ENCODE measurements at places on chromosomes 16 and 17. TPM values are rescaled to one million over a fixed set of nuclear protein-coding genes. Genes with fewer than 3 reads are reported as not detected.

Gene KRTAP4-9
- total RNA-seq: not detected

Gene PYY
- total RNA-seq: not detected

Gene SCGB1C2
- total RNA-seq: not detected

Gene CACNG5
- total RNA-seq: not detected

Gene SSTR5
- 0.38 TPM for total RNA-seq

Gene ELAC2
- 67.3 TPM for total RNA-seq

Gene SPNS2
- total RNA-seq: 45.6 TPM

Gene KRTAP9-2
- not detected for total RNA-seq

Gene FOXK2
- total RNA-seq: 18.0 TPM

Gene TMEM97
- 32.0 TPM for total RNA-seq

Gene TPSD1
- total RNA-seq: not detected

Gene XAF1
- 1.5 TPM for total RNA-seq

Gene ARL5C
- not detected for total RNA-seq

Gene SGCA
- total RNA-seq: not detected

Gene MAP3K14
- 1.4 TPM for total RNA-seq

Gene SLC16A5
- total RNA-seq: 4.6 TPM

Gene SEPTIN12
- not detected for total RNA-seq

Gene CCDC200
- not detected for total RNA-seq

Gene PTX4
- total RNA-seq: under 0.01 TPM

Gene CHST4
- not detected for total RNA-seq

Gene PRPF8
- total RNA-seq: 94.3 TPM

Gene CRISPLD2
- total RNA-seq: 0.13 TPM

Gene MYO15B
- total RNA-seq: 5.3 TPM

Gene KATNIP
- total RNA-seq: 13.1 TPM

Gene NOG
- total RNA-seq: 1.1 TPM

Gene ATAD5
- total RNA-seq: 1.5 TPM

Gene GAS7
- total RNA-seq: 8.5 TPM

Gene CDH3
- under 0.01 TPM for total RNA-seq

Gene SULT1A2
- not detected for total RNA-seq

Gene SLX4
- 2.1 TPM for total RNA-seq

Gene KRT40
- total RNA-seq: not detected

Gene HLF
- total RNA-seq: not detected

Gene TEKT1
- not detected for total RNA-seq

Gene ENPP7
- total RNA-seq: not detected

Gene GDPD1
- 1.1 TPM for total RNA-seq

Gene ANKRD11
- 55.5 TPM for total RNA-seq

Gene TSPOAP1
- not detected for total RNA-seq

Gene WNK4
- 2.4 TPM for total RNA-seq

Gene KCNH4
- total RNA-seq: 0.13 TPM

Gene METTL16
- 9.1 TPM for total RNA-seq

Gene DUSP14
- total RNA-seq: 23.5 TPM

Gene ZNF469
- total RNA-seq: 0.39 TPM

Gene KRT31
- total RNA-seq: not detected

Gene NPIPA1
- 25.4 TPM for total RNA-seq

Gene AURKB
- total RNA-seq: 15.4 TPM

Gene EEF2K
- total RNA-seq: 35.1 TPM

Measured in dermis microvascular lymphatic vessel endothelial cell (primary cell).